Nucleus accumbens (tissue), 56 donors: ENCODE measurements at places on chromosomes 6 and 20.

- no peak for DNase-seq
Observed at GRCh38 chr20:56540415-56540814, 7.4 kb downstream of the FAM209B start.

DNA sequence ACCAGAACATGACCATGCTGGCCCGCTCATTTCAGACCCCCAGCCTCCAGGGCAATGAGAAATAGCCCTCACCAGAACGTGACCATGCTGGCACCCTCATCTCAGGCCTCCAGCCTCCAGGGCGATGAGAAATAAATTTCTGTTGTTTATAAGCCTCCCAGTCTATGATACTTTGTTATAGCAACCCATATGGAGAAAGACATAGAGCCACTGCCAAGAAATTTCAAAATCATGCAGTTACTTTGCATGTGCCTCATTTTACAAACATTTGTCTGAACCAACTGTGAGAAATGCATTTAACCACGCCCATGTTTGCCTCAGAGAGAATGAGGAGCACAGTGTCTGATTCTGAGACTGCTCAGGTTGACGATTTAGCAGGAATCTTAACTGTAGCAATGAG, 15.5 kb downstream of the CYP39A1 start:
- no peak for DNase-seq

- DNase-seq, result no peak
Observed at GRCh38 chr6:125509477-125509876, 207.7 kb upstream of the HDDC2 start.

GRCh38 chr20:59835448-59836395, 97.7 kb downstream of the SYCP2 start:
- DNase-seq, result no peak

DNA sequence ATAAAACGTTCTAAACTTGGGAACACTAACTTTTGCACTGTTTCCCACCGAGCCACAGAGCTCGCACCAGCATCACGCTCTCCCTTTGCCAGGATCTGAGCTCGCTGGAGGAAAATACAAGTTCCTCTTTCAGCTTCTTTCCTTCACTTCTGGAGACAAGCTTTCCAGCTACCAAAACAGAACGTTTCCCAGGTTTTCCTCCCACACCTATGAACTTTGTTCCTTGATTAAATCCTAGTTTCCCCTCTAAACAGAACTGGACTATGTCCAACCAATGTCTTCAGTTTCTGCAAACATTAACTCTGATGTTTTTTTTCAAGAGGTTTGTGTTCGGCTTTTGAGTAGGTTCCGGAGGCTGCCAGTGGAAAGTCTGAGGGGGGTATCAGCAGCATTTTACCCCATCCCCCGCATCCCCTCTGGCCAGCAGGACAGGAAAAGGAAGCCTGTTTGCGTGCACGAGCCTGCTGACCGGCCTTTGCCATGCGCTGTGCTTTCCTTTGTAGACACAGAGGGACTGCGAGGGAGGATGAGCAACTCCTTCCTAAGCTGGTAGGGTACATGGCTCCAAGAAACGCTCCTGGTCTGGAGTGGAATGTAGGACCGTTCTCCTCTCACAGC, 135.5 kb downstream of the LY86 start:
- DNase-seq, result no peak

- DNase-seq, result peak; percentile 55
Observed at GRCh38 chr20:45044084-45044573, 56.8 kb downstream of the KCNS1 start.

DNA sequence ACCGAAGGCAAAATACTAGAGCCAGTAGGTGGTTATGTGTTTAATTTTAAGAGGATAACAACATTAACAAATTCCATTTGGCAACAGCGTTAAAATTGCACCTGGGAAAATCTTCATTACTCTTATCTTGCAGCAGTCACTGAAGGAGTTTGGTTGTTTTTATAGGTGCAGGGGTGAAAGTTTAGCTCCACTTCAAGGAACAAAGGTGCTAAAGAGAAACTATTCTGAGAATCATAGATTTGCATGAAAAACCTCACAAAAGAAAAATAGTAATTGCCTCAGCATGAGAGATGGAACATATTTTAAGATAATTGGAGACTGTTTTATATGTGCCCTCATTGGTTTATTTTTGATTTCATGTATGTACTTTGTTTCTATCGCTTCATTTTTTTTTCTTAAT, 444.4 kb downstream of the UTRN start:
- no peak for DNase-seq

- no peak for DNase-seq
Observed at GRCh38 chr20:12597551-12597950, 411.2 kb upstream of the SPTLC3 start.

GRCh38 chr20:39623584-39624234, 661.6 kb downstream of the DHX35 start:
- DNase-seq, result no peak

GRCh38 chr6:83292900-83293843, 100.0 kb downstream of the RWDD2A start:
- no peak for DNase-seq

DNA sequence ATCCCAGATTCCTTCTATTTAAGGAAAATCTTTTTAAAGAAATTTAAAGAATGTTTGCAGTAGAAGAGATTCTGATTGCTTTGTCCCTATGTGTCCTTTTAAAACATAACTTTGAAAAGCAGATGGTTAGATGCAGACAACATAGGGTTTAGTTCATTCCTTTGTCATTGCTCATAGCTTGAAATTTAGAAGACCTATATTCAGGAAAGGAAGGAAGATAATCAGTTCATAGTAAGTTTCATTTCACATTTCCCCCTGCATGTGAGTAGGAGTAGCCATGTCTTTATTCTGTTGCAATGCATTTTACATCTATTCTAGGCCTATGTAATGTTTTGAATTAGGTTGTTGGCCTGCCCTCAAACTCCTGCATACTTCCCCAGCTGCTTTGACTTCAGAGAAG, 197.9 kb upstream of the GRIK2 start:
- no peak for DNase-seq

DNA sequence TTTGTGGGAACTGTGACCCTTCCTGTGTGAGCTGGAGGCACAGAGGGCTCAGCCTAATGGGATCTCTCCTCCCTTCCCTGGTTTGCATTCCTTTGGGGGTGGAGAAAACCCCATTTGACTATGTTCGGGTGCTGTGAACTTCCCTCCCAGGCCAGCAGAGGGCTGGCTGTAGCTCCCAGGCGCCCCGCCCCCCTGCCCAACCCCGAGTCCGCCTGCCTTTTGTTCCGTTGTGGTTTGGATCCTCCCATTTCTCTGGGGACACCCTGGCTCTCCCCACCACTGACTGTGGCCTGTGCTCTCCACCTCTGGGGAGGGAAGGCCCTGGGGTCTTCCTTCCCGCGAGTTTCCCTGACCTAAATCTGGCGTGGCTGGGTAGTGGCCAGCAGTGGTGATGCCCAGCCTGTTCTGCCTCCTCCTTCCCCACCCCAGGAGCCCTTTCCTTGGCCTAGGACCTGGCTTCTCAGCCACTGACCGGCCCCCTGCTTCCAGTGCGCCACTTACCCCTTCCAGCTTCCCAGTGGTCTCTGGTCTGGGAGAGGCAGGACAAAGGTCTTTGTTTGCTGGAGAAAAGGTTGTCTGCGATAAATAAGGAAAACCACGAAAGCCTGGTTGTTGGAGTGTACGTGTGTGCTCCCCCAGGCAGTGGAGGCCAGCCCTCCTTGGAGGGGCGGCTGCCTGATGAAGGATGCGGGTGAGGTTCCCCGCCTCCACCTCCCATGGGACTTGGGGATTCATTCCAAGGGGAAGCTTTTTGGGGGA, 4.9 kb downstream of the VEGFA start:
- peak; percentile 25 for DNase-seq

GRCh38 chr6:128713461-128713860, 169.5 kb upstream of the LAMA2 start:
- no peak for DNase-seq

GRCh38 chr20:49283703-49284625, 6.1 kb upstream of the ZNFX1 start:
- DNase-seq, result no peak

- DNase-seq, result no peak
Observed at GRCh38 chr20:63567136-63567385, 7.0 kb downstream of the HELZ2 start.

DNA sequence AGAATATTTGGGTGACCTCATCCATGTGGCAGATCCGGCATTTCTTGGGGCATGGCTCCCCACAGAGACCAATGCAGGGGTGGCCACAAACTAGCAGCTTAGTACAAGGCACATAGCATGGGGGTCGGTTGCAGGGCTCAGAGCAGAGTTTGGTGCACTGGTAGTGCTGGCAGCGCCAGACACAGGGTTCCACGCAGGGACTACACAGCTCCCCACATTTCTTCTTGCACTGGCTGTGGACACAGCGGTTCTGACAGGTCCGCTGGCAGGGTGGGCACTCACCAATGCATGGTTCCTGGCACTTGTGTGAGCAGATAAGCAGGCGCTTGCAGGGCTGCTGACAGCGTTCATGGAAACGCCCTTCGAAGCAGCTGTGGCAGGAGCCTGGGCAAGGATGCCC, 29.1 kb downstream of the DDX27 start:
- DNase-seq, result no peak

- DNase-seq, result no peak
Observed at GRCh38 chr20:16842486-16843120, 94.4 kb downstream of the OTOR start.

DNA sequence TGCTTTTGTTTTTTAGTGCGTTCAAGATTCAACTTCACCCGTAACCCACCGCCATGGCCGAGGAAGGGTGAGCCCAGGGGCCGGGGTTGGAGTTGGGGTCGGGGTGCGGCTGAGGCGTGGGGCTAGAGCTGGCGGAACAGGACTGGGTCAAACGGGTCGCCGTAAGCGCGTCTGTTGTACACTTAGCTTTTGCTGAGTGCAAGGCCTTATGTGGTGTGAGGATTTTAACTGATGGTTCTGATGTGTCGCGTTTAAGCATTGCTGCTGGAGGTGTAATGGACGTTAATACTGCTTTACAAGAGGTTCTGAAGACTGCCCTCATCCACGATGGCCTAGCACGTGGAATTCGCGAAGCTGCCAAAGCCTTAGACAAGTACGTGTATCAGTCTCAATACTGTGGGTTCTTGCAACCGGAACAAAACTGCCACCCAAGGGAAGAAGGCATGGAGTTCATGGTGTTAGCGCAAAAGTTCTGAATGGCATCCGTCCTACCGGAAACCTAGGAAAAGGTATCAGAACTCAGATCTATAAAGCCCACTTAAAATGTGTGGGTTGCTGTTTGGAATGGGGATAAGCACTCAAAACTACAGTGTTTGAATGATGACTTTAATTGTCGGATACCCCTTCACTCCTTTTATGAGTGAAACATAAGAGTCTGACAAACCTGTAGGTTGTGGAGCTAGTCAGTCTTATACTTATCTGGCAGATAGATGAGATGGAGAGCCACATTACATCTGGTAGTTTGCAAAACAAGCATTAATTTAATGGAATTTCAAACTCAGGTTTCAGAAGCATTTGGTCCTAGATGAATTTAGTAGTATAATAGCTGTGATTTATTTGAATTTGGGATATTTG, 574 bp downstream of the RPS12 start:
- no peak for DNase-seq

- no peak for DNase-seq
Observed at GRCh38 chr20:4281258-4282055, 266.1 kb upstream of the RNF24 start.

- DNase-seq, result no peak
Observed at GRCh38 chr6:112883095-112883494, 536.0 kb downstream of the RFPL4B start.

- no peak for DNase-seq
Observed at GRCh38 chr20:59352990-59353389, 52.6 kb downstream of the EDN3 start.

GRCh38 chr6:125004198-125004597, 42.0 kb downstream of the RNF217 start:
- no peak for DNase-seq

DNA sequence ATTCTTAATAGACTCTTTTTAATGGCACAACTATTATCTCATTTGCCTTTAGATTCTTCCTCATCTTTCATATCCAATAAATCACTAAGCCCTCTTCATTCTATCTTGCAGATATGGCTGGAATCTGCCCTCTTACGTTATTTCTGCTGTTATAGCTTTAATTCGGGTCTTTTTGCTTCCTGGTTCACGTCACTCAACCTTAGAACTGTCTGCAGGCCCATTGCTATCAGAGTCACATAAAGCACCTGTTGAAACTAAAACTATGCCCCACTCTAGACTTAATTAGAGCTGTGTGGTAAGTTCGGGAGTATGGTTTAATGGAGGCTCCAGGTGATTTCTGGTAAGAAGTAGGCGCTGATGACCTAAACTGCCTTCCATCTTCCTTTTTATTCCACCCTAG, 988 bp downstream of the QRSL1 start:
- no peak for DNase-seq

- DNase-seq, result no peak
Observed at GRCh38 chr20:2101057-2101864, at the start of gene STK35. Gene STK35 (plus strand): TSS chr20:2101827. CDS start chr20:2101882, 55 bp downstream.

DNA sequence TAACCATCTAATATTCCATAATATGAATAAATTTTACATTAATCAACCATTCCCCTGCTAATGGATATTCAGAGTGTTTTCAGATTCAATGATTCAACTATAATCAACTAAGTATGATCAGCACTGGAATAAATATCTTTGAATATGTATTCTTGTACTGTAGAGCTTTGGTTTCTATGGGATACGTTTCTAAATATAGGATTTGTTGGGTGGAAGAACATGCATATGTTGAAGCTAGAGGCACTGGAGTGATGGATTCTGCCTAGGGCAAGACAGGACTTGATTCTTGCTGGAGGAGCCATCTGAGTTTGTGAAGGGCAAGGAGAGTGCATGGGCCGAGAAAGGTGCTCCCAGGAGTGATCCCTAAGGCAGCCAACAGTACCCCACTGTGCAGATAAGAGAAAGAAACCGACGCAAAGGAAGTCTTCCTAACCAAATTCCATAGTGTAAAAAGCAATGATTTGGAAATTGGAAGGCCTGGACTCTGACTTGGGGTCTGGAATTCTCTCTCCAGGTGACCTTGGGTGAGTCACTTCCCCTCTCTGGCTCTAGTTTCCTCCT, 418.7 kb downstream of the PREX1 start:
- DNase-seq, result no peak

- DNase-seq, result no peak
Observed at GRCh38 chr6:144330017-144330987, 45.2 kb downstream of the UTRN start.

DNA sequence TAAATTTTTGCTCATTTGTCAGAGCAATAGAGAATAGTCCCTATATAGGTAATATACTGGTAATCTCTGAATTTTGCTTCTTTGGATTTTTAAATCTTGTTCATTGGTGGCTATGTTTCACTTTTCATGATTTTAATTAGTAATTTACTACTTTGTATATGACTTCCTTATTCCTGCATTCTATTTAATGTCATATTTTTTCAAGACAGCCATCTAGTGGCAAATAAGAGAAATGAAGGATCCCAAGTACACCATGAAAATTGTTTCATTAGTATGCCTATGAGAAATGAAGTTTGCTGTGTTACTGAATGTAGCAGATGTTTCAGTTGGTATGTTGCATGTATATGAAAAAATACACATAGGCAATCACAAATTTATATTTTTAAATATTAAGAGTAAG, 82.4 kb downstream of the ZNF292 start:
- DNase-seq, result no peak

DNA sequence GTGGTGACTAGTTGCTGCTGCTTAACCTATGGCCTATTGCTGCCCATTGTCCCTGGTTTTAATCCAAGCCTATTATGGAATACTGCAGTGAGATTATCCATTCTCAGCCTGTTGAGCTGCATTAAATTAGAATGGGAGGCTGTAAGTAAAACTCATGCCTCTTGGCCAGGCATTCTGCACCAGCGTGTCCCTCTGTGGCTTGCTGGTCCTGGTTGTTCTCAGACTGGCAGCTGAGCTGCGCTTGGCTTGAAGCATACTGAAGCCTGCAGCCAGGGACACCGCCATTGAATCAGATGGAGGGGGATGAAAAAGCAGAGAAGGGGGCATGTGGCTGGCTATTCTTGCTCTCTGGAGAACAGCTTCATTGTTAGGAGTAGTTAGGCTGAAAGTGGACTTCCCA, 15.6 kb downstream of the LRRN4 start:
- DNase-seq, result no peak
